Ovary (tissue), 10 donors: ENCODE measurements at places on chromosomes 16 and 17. TPM values are rescaled to one million over a fixed set of nuclear protein-coding genes. Genes with fewer than 3 reads are reported as not detected.

DNA sequence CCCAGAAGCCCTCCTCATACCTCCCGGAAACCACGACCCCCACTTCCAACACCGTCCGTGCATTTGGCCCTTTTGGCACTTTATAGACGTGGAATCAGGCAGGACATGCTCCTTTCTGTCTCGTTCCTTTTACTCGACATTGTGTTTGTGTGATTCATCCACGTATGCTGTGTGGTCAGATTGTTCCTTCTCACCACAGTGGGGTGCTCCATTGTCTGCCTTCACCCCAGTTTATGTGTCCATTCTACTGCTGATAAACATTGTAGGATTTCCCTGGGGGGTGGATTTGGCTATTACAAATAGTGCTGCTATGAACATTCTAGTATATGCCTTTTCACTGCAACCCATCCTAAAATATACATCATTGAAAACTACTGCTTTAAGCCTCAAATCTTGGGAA, 28.9 kb upstream of the RPH3AL start:
- DNase-seq: no peak

DNA sequence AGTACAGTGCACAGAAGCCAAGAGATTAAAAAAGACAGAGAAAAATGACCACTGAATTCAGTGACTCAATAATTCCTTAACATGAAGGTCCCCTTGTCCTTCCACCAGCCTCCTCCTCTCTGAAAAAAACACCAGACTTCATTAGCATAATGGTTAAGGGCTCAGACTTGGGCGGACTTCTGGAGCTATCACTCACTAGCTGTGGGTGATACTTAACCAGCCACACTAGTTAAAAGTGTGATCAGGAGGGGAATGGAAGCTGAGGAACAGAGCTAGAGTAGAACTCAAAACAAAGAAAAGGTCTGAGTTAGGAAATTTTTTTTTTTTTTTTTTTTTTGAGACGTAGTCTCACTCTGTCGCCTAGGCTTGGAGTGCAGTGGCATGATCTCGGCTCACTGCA, 23.2 kb downstream of the ZNF652 start:
- DNase-seq: no peak

GRCh38 chr16:86242244-86243122, 267.8 kb upstream of the FOXF1 start:
- DNase-seq: no peak

Gene ADAM11
- 1.5 TPM for total RNA-seq
